ENCODE measurements at places on chromosomes 2 and 18. TPM values are rescaled to one million over a fixed set of nuclear protein-coding genes. Genes with fewer than 3 reads are reported as not detected.
A peak's percentile ranks its signal among the peaks of the same experiment; 100 is the strongest.

DNA sequence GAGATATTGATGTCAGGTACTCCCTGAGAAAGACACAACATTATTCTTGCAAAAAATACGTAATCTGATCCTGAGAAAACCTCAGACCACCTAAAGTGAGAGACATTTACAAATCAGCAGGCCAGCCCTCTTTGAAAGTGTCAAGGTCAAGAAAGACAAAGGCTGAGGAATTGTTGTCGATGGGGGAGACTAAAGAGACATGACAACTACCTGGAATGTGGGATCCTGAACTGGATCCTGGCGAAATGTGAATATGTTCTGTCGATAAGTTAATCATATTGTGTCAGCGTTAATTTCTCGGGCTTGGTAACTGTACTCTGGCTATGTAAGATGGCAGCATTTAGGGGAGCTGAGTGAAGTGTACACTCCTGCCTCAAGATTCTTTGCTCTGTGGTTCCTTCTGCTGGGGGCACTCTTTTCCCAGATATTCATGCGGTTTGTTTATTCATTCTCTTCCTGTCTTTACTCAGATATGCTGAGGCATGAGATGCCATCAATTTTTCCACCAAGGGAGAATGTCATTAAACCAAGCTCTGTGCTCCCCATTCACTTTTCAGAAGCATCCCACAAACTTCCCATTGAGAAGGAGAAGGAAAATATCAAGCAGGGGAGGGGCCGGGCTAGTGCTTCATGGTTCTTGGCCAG is 154.9 kb downstream of the CAPN13 start:
- no peak overlapping the region for H3K27ac ChIP-seq
- no peaks in the 10 kb centered on the region for H3K36me3 ChIP-seq
- DNase-seq, result no peak
- H3K4me1 ChIP-seq, result no peaks in the 10 kb centered on the region
- no peak overlapping the region for H3K4me3 ChIP-seq

The RGPD8 gene
- total RNA-seq, result 51.7 TPM

DNA sequence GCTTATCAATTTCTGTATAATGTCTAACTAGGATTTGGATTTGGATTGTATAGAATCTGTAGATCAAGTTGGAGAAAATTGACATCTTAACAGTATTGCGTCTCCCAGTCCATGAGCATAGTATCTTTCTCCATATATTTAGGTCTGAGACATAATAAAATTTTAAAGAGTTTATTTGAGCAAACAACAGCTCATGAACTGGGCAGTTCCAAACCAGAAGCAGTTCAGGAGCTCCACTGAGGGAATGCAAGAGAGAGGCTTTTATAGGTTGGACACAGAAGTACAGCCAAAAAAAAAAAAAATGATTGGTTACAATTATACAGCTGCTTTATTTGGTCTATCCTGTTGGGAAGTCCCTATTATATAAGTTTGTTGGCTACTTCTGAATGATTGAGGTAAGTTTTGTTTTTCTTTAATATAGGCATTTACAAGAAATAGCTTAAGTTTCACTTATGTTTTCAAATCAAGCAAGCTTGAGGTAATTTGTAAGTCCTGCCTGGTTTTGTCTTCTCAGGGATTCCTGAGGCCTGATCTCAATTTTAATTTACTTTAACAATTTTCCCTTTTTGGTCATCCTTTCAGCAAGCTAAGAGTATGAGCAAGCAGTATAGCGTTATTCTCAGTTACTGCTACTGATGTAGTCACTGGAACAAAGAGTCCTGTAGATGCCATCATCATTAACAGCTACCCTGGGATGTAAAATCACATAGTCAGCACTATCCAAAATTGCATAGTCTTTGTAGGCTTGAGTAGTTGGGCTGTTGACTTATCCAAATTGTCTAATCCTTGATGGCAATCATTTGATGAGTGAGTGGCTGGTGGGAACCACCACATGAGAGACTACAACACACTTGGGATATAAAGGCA is 27.5 kb upstream of the RUFY4 start:
- no peaks in the 10 kb centered on the region for H3K36me3 ChIP-seq
- no peak overlapping the region for H3K4me3 ChIP-seq
- no peak overlapping the region for H3K27ac ChIP-seq
- no peaks in the 10 kb centered on the region for H3K4me1 ChIP-seq

DNA sequence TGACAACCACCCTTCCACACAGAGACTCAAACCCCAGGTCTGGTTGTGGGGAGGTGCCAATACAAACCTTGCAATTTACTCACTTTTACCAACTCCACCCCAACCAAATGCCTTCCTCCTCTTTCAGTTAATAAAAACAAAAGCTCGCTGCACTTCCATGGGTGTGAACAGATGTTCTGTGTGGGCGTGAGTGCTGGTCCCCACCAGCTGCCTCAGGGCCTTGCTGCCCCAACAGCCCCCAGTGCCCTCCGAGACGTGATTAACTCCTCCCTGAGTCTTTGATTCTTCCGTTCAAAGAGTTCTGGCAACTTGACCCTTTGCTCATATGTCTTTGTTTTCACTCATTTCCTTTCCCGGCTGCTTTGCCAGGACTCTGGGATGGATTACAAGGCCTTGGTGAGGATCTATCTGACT is 258.9 kb upstream of the CXCR4 start:
- no peak overlapping the region for H3K27ac ChIP-seq
- H3K4me1 ChIP-seq, result no peaks in the 10 kb centered on the region
- DNase-seq, result no peak
- no peaks in the 10 kb centered on the region for H3K36me3 ChIP-seq
- no peak overlapping the region for H3K4me3 ChIP-seq

- H3K27ac ChIP-seq, result no peak overlapping the region
- peak; percentile 70 for DNase-seq
- H3K4me3 ChIP-seq, result peak overlapping the region; percentile 82
- no peaks in the 10 kb centered on the region for H3K4me1 ChIP-seq
- H3K27me3 ChIP-seq, result no peaks in the 10 kb centered on the region
Measured at GRCh38 chr2:214810671-214811070, 1.2 kb upstream of the BARD1 start.

DNA sequence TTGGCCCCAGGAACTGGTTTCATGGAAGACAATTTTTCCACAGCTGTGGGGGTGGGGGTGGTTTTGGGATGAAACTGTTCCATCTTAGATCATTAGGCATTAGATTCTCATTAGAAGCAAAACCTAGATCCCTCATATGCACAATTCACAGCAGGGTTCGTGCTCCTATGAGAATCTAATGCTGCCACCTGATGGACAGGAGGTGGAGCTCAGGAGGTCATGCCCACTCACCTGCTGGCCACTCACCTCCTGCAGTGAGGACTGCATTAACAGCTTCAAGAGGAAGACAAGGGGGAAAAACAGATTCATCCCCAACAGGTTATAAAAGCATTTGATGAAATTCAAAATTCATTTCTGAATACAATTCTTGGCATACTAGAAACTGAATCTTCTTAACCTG is 38.5 kb downstream of the THAP4 start:
- H3K27ac ChIP-seq, result no peak overlapping the region
- no peak for DNase-seq
- peaks cover 7% of the 10 kb centered on the region for H3K36me3 ChIP-seq
- no peaks in the 10 kb centered on the region for H3K27me3 ChIP-seq
- no peak overlapping the region for H3K4me3 ChIP-seq

GRCh38 chr2:12287220-12287751 is 429.4 kb upstream of the TRIB2 start:
- H3K4me3 ChIP-seq, result no peak overlapping the region
- DNase-seq, result no peak
- no peaks in the 10 kb centered on the region for H3K36me3 ChIP-seq
- no peaks in the 10 kb centered on the region for H3K4me1 ChIP-seq

- no peaks in the 10 kb centered on the region for H3K27me3 ChIP-seq
- DNase-seq, result no peak
- H3K4me1 ChIP-seq, result no peaks in the 10 kb centered on the region
- no peaks in the 10 kb centered on the region for H3K36me3 ChIP-seq
- H3K4me3 ChIP-seq, result no peak overlapping the region
- H3K27ac ChIP-seq, result no peak overlapping the region
Measured at GRCh38 chr2:133848111-133848649, 279.9 kb upstream of the NCKAP5 start.

The ANTXR1 gene
- total RNA-seq, result 181 TPM

GRCh38 chr18:69567813-69568488 is 167.3 kb downstream of the DOK6 start:
- no peak overlapping the region for H3K4me3 ChIP-seq
- H3K27me3 ChIP-seq, result no peaks in the 10 kb centered on the region
- H3K27ac ChIP-seq, result no peak overlapping the region
- no peak for DNase-seq
- no peaks in the 10 kb centered on the region for H3K36me3 ChIP-seq

The IL36A gene
- not detected for total RNA-seq

GRCh38 chr18:42586601-42587000 is 528.9 kb downstream of the RIT2 start:
- no peaks in the 10 kb centered on the region for H3K4me1 ChIP-seq
- no peak overlapping the region for H3K27ac ChIP-seq
- H3K36me3 ChIP-seq, result no peaks in the 10 kb centered on the region
- H3K27me3 ChIP-seq, result no peaks in the 10 kb centered on the region

DNA sequence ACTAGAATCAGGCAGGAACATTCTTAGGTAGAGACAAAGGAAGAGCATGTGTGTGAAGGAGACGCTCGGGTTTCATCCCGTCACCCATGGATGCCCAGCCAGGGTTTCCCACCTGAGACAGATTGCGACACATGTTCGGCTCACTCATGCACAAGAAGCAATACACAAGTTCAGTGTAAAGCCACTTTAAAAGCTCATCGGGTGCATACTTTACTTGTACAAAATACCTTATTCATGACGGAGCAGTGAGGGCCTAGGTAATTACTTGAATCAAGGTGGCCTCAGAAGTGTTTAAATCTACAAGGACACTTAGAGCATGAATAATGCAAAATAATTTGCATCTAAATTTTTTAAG is 42.0 kb downstream of the ZEB2 start:
- DNase-seq, result no peak
- H3K27me3 ChIP-seq, result no peaks in the 10 kb centered on the region
- H3K4me1 ChIP-seq, result peaks cover 4% of the 10 kb centered on the region
- H3K4me3 ChIP-seq, result no peak overlapping the region

The SLC30A3 gene
- 1.8 TPM for total RNA-seq

The ABCG8 gene
- not detected for total RNA-seq

GRCh38 chr18:58359218-58359617 is 269.7 kb downstream of the ALPK2 start:
- no peaks in the 10 kb centered on the region for H3K36me3 ChIP-seq
- no peaks in the 10 kb centered on the region for H3K4me1 ChIP-seq
- H3K27ac ChIP-seq, result no peak overlapping the region
- no peaks in the 10 kb centered on the region for H3K27me3 ChIP-seq
- no peak overlapping the region for H3K4me3 ChIP-seq
- no peak for DNase-seq

The ZNF385B gene
- total RNA-seq, result 4.6 TPM

The LHCGR gene
- 0.42 TPM for total RNA-seq
